ENCODE measurements at places on chromosomes 11 and 22.

DNA sequence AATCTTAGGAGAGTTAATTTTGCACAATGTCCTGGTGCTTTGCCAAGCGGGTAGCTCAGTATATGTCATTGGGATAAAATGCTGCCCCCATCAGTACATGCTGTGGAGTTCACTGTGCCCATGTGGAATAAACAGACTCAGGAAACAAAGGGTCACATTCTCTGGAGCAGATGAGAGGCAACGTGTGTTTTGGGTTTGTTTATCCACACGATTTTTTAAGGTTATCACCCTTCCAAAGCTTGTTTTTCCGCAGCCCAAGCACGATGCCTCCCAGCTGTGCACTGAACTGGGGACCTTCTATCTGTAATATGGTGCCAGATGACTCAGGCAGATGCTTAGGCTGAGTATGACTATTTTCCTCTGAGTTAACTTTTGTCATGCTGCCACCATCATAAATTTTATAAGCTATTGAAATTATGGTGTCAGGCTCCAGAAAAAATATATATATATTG, 6.5 kb downstream of the OR4D6 start:
- DNase-seq: no peak

DNA sequence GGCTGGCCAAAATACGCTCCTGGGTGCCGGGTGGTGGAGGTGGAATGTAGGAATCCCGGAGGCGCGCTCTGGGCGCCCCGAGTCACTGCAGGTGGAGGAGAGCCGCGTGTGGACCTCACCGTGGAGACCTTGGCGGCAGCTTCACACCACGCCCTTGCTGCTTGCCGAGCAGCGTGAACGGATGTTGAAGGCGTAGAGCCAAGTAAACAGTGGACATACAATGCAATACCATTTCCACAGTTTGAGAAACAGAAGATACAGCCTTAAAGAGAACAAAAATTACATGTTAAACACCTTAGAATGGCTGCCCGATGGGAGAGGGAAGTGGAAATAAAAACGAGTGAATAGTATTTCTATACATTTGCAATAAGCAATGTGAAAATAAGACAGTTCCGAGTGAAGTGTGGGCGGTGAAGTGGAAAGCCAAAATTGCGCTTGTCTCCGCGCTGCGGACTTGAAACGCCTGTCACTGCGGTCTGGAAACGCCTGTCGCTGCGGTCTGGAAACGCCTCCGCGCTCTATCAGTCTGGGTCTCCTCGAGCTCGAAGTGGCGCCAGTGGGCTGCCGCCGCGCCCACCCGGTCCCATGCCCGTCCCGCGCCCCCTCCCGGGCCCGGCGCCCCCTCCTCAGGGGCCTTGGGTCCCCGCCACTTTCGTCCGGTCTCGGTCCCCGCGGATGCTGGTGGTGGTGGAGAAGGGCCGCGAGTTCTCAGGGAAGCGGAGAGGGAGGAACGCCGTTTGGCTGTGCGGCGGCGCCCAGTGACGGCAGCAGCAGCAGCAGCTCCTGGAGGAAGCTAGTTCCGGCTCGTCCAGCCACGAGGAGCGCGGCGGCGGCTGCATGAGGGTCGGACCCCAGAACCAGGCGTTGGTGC, 1.6 kb downstream of the NCR3LG1 start:
- peak; percentile 33 for DNase-seq

GRCh38 chr11:108025387-108026080, 16.8 kb downstream of the CUL5 start:
- DNase-seq: no peak

GRCh38 chr22:42294034-42294985, 23.9 kb upstream of the TCF20 start:
- no peak for DNase-seq

GRCh38 chr11:120842195-120842594, 181.7 kb upstream of the TBCEL start:
- no peak for DNase-seq

All from activated CD8-positive, alpha-beta memory T cell treated with anti-CD3 and anti-CD28 coated beads for 1 hour (primary cell).